ENCODE measurements at places on chromosomes 16 and 17.

DNA sequence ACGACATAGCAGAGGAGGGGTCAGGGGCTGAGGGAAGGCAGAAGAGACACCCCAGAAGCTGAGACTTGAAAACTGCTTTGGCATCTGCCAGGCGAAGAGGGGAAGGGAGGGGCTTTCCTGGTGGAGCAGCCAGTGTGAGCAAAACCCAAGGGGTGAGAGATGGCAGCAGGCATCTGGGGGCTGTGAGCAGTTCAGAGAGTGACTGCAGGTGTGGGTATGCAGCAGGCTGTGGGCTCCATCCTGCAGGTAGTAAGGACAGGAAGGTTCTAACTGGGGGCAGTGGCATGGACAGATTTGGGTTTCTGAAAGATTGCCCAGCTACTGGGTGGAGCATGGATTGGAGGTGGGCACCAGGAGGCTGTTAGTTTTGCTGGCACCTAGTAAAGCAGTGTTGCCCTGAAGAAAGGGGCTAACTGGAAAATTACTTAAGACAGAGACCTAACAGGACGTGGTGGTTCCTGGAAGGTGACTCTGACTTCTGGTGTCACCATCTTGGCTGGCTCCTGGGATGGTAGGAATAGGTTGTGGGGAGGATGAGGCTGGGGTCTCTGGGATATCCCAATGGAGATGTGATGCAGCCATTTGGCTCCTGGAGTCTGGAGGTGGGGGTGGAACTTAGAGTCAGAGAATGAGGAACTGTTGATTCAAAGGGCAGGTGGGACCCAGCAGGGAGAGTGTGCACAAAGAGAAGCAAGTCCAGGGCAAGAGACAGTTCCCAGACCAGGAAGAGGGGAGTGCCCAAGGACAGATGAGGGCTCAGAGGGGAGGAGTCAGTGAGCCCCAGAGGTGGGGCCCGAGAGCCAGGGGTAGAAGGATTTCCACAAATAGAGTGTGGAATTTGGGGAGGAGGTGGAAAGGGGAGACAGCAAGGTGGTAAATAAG, 11.2 kb downstream of the BCL7C start:
- DNase-seq = no peak

GRCh38 chr17:1597861-1598342, 30.7 kb downstream of the SLC43A2 start:
- DNase-seq = no peak

GRCh38 chr17:60390925-60391470, 935 bp downstream of the USP32 start:
- peak; percentile 45 for DNase-seq

- no peak for DNase-seq
These were observed 8.1 kb downstream of the C1QL1 start for GRCh38 chr17:44959821-44960531.

- no peak for DNase-seq
These were observed 442.6 kb downstream of the SHISA9 start for GRCh38 chr16:13344001-13344400.

- DNase-seq = no peak
These were observed 427 bp upstream of the NLK start for GRCh38 chr17:28041844-28042656.

DNA sequence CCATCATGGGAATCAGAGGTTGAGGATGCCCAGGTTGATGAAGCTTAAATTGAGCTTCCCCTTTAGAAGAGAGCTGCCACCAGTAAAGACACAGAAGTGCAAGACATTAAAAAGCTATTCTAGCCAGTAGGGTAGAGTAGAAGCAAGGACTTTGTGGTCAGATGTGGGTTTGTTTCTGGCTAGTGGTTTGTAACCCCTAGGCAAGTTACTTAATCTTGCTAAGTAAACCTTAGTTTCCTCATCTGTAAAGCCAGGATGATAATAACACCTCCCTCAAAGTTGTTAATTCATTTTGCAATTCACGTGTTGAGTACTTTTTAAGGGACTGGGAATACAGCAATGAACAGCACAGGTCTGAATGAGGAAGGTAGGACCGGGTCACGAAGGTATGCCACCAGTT, 3.6 kb downstream of the SNTB2 start:
- no peak for DNase-seq

DNA sequence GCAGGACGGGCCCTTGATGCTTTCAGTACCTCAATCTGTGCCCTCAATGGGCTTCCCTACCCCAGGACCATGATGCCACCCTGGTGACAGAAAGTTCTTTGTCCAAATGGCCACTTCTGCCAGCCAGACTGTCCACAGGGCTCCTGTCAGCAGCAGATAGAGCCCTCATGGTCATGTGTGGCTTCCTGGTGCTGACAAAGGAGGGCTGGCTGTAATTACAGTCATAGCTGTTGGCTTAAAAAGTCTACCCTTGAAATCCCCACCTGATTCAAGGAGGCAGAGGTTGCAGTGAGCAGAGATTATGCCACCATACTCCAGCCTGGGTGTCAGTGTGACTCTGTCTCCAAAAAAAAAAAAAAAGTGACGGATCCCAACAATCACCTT, 3.3 kb downstream of the TRPV2 start:
- DNase-seq = peak; percentile 46

DNA sequence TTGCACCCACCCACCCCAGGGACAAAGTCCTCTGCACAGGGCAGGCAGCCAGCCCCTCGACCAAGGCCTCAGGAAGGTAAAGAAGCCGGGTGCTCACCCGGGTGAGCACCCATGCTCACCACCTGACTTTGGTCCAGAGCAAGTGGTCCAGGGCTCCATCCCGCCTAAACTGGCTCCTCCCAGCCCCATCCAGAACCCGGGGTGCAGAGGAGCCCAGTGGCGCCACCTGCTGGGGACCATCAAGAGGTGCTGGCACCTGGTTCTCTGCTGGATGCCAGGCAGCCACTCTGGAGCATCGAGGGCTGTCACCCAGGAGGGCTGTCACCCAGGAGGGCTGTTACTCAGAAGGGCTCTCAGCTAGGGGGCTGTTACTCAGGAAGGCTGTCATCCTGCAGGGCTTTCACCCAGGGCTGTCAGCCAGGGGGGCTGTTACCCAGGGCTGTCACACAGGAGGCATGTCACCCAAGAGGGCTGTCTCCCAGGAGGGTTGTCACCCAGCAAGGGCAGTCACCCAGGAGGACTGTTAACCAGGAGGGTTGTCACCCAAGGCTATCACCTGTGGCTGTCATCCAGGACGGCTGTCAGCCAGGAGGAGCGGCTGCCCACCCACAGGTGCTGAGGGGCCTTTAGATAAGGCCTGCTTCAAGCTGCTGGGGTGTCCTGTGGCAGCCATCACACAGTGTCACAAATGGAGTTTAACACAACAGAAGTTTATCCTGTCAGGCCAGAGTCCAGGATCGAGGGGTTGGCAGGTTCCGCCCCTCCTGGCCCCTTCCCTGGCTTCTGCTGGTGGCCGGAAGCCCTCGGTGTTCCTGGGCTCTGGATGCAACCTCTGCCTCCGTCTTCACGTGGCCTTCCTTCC, 98.5 kb downstream of the TNFRSF13B start:
- peak; percentile 77 for DNase-seq

- DNase-seq = no peak
These were observed 28.8 kb downstream of the IGFBP4 start for GRCh38 chr17:40471846-40472732.

- DNase-seq = no peak
These were observed 9.0 kb downstream of the NTAN1 start for GRCh38 chr16:15046692-15047376.

- no peak for DNase-seq
These were observed 216.0 kb downstream of the ZNF423 start for GRCh38 chr16:49639739-49640431.

DNA sequence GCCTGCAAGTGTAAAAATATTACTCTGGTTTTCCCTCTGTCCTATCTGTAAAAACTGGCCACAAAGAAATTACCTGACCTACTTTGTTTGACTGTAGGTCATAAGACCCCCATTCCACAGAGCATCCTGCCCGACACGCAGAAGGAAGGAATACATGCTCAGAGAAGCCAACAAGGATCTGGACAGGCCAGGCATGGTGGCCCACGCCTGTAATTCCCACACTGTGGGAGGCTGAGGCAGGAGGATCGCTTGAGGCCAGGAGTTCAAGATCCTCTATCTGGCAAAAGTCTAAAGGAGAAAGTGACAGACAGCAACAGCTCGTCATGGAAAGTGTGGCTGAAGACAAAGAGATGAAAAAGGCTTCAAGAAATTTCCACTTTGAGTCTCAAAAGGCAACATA, 78.2 kb upstream of the RNU2-1 start:
- peak; percentile 19 for DNase-seq

DNA sequence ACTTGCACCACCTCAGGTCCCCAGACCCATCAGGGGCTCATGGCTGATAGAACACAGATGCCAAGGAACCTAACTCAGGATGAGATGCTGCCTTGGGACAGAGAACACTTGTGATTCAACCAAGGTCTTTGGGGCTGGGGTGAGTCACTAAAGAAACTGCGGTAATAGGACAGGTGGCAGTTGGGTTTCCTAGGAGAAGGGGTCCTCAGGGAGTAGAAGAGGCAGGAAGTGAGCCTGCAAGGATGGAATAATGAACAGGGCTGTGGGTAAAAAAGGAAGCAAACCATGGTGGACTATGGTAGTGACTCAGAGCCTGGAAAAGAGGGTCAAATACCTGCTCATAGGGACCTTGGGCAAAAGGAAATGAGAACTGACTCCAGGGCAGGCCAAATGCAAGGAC, 6.5 kb upstream of the PNPO start:
- no peak for DNase-seq

DNA sequence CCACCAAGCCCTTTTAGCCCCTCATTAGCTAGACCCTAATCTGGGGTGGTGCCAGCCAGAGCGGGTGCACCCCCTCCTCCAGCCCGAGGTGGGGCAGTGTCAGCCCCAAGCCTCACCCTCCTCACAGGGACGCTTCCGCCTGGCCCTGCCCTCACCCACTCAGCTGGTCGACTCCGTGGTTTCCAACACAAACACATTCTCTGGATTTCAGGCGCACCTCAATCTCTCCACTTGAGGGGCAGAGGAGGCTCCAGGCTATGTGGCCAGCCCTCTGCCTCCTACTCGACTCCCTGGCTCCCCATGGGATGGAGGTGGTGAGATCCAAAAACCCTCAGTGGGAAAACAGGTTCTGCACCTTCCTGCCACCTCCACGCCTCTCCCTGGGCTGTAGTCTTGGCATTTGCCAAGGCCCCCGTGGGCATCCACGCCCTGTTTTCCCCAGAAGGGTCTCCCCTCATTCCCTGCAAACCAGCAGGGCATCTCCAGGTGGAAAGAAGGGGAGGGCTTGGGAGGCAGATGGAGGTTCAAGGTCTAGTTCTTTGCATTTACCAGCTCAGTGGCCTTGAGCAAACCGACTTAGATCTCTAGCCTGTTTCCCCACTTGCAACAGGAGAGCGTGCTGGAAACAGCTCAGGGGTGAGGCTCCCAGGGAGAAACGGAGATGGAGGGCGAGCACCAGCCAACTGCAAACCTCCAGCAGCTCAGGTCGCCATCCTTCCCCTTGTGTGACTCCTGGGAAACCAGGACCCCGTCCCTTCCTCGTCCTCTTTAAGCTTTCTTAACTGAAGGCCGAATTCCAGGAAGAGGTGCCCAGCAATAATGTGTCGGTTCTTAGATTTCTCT, 1.7 kb downstream of the EMP2 start:
- no peak for DNase-seq

DNA sequence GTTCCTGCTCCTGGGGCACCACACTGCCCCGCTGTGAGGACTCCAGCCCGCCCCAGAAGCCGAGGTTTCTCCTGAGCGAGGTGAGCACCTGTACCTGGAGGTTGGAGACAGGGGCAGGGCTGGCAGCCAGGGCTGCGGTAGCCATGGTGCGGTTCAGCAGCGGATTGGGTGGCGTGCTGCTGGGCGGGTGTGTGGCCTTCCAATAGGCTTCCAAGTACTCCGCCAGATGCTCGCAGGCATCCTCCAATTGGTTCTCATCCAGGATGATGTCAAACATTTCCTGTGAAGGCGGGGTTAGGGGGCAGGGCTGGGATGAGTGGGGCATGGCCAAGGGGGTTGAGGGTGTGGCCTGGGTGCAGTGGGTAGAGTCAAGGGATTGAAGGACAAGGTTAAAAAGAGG, 11.3 kb upstream of the ARL5C start:
- no peak for DNase-seq

GRCh38 chr16:26594666-26595065, 472.1 kb upstream of the C16orf82 start:
- DNase-seq = no peak

DNA sequence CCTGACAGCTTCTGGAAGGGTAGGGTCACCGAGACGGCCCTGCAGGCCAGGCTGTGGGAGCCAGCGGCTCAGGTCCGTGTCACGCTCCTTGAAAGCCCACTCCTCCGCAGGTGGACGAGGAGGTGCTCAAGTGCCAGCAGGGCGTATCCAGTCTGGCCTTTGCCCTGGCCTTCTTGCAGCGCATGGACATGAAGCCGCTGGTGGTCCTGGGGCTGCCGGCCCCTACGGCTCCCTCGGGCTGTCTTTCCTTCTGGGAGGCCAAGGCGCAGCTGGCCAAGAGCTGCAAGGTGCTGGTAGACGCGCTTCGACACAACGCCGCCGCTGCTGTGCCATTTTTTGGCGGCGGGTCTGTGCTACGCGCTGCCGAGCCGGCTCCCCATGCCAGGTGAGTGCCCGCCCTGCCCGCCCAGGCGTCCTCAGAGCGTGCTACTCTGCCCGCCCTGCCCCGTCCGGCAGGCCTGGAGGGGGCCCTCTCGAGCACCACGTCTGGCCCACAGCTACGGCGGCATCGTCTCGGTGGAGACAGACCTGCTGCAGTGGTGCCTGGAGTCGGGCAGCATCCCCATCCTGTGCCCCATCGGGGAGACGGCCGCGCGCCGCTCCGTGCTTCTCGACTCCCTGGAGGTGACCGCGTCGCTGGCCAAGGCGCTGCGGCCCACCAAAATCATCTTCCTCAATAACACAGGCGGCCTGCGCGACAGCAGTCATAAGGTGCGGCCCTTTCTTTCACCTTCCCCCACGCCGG, 1.3 kb downstream of the NAGS start:
- DNase-seq = peak; percentile 55

DNA sequence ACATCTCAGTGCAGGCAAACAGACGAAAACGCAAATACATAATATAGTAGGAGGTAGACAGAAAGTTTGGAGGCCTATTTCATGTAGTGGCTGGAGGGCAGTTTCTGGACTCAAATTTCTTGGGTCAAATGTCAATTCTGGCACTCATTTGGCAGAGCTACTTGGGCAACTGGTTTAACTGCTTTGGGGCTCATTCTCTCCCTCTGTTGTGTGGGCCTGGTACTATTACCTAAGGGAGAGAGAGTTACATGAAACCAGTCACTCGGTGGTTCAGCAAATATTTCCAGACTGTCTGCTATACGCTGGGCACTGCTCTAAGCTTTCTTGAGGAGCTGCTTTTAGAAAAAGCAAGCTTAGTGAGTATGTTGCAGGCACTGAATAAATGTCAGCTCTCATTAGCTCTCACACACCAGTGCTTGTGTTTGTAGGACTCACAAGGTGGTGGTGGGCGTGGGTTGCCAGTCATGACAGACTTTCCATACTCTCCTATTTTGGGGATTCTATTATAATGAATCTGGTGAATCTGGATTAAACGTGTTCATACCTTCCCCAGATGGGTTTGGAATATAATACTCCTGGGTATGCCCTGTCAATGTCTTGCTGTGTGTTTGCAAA, 1.8 kb upstream of the SHISA9 start:
- DNase-seq = no peak
